NCI-H446 (cell line): ENCODE measurements at places on chromosomes 5 and 9.

- DNase-seq, result no peak
These were observed 3.1 kb upstream of the CATSPER3 start for GRCh38 chr5:134964359-134965270.

DNA sequence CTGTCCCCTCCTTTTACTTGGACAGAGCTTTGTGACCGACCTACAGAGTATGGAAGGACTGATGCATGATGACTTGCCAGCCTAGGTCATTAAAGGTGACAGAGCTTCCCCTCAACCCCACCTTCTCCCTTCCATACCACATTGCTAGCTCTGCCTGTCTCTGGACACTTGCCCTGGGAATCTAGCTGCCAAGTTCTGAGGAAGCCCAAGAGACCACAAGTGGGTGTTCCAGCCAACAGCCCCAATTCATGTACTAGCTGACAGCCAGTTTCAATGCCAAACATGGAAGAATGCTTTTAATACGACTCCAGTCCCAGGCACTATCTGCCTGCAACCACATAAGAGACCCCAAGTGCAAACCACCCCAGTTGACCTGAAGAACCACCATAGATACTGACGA is 477.1 kb downstream of the SPOCK1 start:
- peak; percentile 54 for DNase-seq

DNA sequence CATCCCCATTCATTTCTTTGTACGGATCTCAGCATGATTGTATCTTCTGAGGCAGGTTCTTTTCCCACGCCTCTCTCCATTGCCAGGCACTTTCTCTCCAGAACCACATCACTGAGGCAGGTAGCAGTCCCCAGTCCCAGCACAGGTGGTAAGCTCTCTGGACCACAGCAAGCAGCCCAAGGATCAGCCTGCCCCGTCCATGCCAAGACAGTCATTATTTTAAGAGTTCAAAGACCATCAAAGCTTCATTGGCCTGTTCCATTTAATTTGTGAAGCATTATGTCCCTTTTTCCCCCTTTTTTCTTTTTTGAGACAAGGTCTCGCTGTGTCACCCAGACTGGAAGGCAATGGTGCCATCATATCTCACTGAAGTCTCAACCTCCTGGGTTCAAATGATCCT is 171.7 kb downstream of the AUH start:
- no peak for DNase-seq

DNA sequence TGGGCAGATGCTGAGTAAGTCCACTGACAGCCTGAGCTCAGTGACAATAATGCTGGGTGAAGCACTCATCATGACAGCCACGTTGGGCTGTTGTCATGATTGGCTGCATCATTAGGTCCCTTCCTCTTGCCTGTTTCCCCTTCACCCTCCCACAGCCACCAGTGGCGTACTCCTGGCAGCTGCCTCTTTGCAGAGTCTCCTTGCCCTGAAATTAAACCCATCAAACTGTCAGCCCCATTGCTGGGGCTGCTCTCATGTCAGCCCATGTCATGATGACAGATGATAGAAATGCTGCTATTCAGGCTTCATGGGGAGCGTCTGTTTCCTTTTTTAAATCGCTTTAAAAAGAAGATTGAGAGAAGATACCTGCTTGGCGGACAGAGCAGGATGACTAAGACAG is 327.4 kb downstream of the AGTPBP1 start:
- DNase-seq, result no peak

- DNase-seq, result no peak
These were observed 156.8 kb downstream of the GAPVD1 start for GRCh38 chr9:125418404-125418803.

DNA sequence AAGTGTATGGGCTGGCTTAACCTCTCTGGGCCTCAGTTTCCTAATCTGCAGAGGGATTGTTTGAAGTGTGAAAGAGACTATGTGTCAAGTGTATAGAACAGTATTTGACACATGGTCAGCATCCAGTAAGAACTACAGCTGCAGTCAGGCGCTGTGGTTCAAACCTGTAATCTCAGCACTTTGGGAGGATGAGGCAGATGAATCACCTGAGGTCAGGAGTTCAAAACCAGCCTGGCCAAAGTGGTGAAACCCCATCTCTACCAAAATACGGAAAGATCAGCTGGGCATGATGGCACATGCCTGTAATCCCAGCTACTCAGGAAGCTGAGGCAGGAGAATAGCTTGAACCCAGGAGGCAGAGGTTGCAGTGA is 31.9 kb upstream of the STING1 start:
- no peak for DNase-seq

DNA sequence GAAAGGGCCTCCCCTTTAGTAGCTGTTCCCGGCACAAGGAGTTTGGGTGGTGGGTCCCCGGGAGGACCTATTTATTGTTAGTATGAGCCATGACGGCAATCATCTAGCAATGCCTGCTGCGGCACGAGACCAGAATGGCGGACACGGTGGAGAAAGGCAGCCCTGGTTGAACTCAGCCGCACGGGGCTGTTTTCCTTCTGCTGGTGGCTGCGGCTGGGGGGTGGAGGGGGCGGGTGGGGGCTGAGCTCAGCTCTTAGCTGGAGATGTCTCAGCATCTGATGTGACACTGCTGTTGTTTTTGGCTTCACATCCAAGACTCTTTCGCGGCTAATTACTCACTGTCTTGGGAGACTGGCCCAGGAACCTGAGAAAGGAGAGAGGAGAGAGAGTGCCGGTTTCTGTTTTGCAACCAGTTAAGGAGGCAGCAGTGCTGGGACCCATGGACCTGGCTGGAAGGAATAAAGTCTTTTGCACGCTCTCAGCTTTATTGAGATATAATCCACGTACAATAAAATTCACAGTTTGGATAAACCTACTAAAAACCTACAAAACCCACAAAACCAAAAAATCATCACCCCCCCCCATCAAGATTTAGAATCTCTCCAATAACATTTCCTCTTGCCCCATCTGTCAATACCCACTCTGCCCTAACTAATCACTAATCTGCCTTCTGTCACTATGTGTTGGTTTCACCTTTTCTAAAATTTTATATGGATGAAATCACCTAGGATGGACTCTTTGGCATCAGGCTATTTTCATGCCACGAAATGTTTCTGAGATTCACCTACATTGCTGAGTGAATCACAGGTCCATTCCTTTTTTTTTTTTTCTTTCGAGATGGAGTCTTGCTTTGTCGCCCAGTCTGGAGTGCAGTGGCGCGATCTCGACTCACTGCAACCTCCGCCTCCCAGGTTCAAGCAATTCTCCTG is 81.8 kb upstream of the NEURL1B start:
- no peak for DNase-seq

DNA sequence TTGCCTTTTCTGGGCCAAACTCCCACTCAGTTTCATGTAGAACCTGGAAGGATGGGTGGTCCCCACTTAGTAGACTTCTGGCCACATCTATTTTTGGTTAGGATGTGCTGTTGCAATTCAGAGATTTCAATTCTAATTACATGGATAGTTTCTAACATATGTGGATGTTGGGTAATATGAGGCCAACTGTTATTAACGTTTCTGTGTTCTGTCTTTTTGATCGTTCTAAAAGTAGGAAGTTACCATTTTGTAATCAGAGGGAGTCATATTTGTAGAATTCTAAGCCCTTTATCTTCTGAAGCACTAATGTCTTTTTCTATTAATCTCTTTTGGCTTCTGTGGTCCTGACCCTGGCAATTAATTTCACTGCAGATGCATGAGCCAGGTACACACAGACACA is 141.6 kb upstream of the SPEF2 start:
- DNase-seq, result no peak

- no peak for DNase-seq
These were observed 65.9 kb downstream of the GLDC start for GRCh38 chr9:6579613-6580012.

DNA sequence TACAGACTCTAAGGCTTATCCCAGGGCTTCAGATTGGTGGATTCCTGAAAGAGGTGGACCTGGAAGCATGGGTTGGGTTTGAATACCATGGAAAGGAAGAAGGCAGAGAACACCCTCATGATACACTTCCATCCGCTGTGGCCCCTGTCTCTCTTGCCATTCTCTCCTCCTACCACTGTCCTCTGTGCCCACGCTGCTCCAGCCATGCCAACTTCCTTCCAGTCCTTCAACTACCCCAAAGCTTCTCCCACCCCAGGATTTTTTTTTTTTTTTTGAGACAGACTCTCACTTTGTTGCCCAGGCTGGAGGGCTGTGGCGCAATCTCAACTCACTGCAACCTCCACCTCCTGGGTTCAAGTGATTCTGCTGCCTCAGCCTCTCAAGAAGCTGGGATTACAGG is 1.7 kb upstream of the SPARC start:
- DNase-seq, result no peak

GRCh38 chr9:21559402-21560280 is 77.5 kb upstream of the IFNE start:
- DNase-seq, result no peak

DNA sequence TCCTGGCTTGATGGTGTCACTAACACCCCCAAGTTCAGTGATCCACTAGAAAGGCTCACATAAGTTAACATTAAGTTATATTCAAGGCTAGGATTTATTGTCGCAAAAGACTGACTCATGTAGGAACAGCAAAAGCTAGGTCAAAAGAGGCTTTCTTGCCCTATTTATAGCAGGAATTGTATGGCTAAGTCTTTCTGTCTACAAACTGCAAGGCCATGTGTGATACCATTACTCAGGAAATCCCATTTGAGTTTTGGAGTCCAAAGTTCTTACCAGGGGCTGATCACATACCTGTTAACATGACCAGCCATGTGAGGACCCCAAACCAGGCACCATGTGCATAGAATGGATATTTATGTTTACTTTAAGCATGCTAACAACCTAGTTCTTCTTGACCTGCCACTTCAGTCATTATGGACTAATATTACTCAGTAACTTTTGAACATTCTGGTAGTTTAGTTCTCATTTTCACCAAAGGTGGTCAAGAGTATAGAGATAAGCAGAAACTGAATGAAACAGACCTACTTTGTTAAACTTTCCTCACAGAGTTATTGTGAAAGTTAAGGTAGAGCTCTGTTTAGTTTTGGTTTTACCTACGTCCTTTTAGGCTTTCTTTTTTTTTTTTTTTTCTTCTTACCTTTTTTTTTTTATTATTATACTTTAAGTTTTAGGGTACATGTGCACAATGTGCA is 281.1 kb downstream of the FER start:
- DNase-seq, result no peak

DNA sequence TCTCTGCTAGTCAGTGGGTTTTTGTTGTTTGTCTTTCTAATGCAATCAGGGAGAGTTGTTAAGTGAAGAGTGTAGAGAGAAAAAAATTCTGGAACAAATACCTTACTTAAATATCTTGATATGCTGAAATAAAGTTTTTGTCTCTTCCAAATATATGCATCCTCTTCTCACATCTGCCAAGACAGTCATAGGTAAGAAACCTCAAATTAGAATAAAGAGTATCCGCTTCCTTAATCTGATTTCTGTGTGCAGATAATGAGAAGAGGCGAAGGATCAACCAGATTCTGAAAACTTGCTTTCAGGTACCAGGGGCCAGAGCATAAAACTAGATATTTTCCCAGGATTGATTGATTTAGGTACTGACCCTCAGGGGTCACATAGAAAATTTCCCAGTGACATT is 11.3 kb upstream of the IL6ST start:
- no peak for DNase-seq

- DNase-seq, result no peak
These were observed 6.2 kb upstream of the OLFM1 start for GRCh38 chr9:135081264-135081660.

GRCh38 chr5:125412561-125413495 is 666.4 kb upstream of the ZNF608 start:
- DNase-seq, result peak; percentile 84

GRCh38 chr5:133051061-133051541 is 712 bp upstream of the HSPA4 start:
- DNase-seq, result no peak

- no peak for DNase-seq
These were observed 102.0 kb downstream of the MVB12B start for GRCh38 chr9:126428534-126429175.

- no peak for DNase-seq
These were observed 1925.3 kb upstream of the ACO1 start for GRCh38 chr9:30459156-30459555.

GRCh38 chr9:34719021-34719768 is 9.3 kb upstream of the CCL21 start:
- no peak for DNase-seq

DNA sequence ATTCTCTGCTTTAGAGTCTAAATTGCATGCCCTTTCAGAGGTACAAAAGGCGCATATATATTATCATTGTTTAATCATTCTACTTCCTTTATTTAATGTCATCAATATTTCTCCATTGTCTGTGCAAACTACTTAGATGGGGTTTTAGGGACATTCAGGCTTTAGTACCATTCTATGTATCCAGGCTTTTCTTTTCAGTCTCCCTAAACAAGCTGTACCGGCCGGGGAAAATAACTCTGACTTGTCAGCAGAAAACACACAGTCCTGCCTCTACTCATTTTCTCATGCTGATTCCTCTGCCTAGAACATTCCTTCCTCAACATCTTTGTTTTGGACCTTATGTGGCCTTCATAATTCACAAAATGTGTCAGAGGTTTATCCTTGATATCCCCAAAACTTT is 392.1 kb upstream of the DAB2 start:
- DNase-seq, result no peak

DNA sequence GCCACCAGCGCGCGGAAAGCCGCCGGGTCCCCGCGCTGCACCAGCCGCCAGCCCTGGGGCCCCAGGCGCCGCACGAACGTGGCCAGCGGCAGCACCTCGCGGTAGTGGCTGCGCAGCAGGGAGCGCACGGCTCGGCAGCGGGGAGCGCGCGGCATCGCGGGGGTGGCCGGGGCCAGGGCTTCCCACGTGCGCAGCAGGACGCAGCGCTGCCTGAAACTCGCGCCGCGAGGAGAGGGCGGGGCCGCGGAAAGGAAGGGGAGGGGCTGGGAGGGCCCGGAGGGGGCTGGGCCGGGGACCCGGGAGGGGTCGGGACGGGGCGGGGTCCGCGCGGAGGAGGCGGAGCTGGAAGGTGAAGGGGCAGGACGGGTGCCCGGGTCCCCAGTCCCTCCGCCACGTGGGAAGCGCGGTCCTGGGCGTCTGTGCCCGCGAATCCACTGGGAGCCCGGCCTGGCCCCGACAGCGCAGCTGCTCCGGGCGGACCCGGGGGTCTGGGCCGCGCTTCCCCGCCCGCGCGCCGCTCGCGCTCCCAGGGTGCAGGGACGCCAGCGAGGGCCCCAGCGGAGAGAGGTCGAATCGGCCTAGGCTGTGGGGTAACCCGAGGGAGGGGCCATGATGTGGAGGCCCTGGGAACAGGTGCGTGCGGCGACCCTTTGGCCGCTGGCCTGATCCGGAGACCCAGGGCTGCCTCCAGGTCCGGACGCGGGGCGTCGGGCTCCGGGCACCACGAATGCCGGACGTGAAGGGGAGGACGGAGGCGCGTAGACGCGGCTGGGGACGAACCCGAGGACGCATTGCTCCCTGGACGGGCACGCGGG is at the start of gene TERT:
Gene TERT, minus strand, starts transcription at position 234 of the 815 bp plus-strand sequence. Its CDS starts 79 bp downstream, at position 155.
- no peak for DNase-seq

GRCh38 chr9:137521405-137521985 is 28.7 kb downstream of the PNPLA7 start:
- DNase-seq, result no peak

DNA sequence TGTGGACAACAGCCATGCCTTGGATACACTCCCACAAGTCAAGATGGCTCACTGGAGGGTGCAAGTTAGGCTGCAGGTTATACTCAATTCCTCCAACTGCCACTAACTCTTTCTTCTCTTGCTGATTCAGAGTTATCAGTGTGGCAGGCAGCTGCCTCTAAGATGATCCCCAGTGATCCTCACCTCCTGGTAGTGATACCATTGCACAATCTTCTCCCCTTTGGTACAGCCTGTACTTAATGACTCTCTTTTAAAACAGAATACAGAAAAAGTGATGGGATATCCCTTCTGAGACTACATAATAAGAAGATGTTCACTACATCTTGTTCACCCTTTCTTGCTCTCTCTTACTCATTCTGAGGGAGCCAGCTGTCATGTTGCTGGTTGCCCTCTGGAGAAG is 323.1 kb downstream of the RAB3C start:
- DNase-seq, result no peak
